ENCODE measurements at places on chromosomes 2 and 18.

GRCh38 chr2:231604101-231604684 lies 11.5 kb downstream of the TEX44 start:
- DNase-seq, result no peak

DNA sequence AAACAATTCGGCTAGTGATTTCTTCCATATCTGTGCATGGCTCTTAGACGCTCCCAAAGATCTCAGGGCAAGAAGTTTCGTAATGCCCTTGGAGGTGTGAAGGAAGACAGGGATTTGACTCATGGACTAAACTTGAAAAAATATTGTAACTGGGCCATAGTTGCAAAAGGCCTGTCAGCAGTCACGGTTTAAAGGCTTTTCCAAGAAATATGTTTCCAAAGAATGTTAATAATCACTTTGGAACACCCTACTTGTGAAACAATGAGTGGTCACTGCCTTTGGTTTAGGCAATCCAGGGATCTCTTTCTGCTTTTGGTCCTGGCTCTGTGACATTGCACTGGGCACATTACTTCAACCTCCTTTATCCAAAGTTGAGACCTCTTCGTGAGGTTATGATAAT lies 102.5 kb upstream of the RASGRP3 start:
- DNase-seq, result no peak

DNA sequence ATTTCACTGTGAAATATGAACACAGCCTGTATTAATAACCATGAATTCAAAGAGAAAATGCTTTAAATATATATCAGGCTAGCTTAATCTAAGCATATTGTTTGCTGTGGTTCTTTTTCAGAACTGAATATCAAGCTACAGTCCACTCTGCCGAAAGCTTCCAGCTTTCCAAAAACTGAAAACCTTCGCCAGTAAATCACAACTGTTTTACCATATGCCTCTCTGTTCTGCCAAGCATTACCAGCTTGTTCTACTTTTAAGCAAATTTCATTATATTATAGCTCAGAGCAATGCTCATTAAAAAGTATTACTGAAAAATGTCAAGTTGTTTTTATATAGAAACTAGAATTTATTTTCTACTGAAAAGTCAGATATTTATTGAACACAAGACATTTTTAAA lies 277.4 kb downstream of the NRXN1 start:
- no peak for DNase-seq

GRCh38 chr18:45213040-45213333 lies 402.3 kb upstream of the SLC14A2 start:
- no peak for DNase-seq

DNA sequence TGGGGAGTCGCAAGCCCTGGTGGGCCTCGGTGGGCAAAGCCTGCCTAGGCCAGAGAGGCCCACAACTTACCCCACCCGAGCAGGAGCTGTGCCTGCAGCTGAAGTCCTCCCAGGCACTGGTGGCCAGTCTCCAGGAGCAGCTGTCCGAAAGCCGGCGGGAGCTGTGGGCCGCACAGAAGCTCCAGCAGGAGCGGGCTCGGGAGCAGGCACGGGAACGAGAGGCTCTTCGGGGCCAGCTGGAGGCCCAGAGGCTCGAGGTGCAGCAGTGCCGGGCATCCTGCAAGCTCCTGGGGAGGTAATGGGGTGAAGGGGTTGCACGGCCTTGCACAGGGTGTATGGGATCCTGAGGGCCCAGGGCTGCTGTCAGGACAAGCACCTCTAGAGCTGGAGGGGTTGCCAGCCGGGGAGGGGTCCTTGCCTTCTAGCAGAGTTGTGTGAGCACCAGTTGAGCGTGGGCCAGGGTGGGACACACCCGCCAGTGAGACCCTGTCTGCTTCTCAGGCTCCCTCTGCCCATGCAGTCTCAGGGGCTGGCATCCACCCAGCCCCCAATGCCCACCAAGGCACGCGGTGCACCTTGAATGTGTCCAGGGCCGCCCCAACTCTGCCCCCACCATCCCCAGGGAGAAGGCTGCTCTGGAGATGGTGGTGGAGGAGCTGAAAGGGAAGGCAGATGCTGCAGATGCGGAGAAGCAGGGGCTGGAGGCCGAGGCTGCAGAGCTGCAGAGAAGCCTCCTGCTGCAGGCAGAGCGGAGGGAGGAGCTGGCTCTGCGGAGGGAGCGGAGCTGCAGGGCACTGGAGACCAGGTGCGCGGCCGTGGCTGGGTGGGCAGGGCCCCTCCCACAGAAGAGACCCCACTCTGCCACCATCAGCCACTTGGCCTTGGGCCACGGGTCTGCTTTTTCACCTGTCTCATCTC lies 27.2 kb downstream of the CROCC2 start:
- no peak for DNase-seq

DNA sequence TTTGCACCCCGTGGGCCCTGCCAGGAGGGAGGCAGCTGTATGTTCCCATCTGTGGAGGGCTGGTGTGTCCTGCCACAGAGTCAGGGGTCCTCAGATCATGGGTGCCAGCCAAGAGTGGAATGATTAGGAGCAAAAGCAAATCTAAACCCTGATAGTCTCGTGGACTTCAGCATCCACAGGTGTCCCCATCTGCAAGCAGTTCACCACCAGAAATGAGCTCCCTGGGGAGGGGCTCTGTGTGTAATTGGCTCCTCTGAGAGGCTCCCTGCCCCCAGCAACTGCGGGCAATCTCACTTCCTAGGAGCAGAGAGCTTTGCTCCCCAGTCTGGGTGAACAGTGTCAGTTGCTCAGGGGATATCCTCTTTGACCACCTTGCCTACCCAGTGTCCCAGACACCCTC lies 78.1 kb downstream of the HNRNPLL start:
- DNase-seq, result no peak

DNA sequence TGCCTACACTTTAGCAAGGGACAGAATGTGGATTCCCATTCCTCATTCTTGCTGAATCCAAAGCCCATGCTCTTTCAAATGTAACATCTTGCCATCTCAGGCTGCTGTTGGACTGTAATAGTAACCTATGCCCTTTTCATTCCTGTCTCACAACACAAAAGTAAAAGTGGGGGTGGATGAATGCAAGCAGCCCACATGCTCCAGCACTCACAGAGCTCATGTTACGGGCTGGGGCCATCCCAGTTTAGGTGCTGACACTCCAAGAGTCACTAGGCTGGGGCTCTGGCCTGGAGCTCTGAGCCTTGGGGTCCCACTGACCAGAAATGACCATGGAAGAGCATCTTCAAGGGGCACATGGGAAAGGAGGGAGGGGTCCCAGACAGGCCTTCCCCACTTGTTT lies 47.6 kb downstream of the CCBE1 start:
- no peak for DNase-seq

DNA sequence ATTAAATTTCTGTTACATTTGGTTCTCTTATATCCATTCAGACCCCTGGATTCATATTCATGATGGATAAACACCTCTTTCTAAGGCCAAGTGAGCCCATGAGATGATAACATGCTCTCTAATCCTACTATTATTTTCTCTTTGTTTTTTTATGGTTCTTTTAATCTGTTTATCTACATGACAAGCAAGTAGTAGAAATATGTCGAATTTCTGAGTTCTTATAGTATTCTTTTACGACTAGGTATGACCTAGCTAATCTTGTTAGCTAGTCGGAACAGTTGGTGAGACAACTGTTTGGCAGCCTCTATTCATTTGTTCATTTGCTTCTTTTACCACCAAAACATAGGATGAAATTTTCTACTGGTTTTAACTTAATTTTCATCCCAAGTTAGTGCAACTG lies 98.1 kb upstream of the SCG2 start:
- DNase-seq, result no peak
